Fibroblast of skin of right biceps (primary cell): ENCODE measurements at places on chromosomes 11 and 22.

- DNase-seq, result peak; percentile 65
These were observed 6.0 kb downstream of the PKNOX2 start for GRCh38 chr11:125170510-125171031.

DNA sequence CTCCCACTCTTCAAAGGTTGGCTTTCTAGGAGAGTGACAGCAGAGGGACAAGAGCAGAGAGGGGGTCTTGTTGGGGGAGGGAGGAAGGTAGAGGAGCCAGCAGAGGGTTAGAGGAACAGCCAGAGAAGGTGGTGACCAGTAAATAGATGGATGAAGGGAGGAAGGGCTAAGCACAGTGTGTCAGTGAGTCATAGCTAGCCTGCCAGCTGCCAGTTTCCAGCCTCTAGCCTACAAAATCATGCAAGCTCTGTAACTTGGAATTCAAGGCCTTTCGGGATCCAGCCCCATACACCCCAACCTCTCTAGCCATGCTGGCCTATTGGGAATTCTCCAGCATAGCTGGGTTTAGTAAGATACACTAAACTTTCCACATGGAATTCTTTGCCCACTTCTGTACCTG is 147.4 kb upstream of the TEAD1 start:
- peak; percentile 78 for DNase-seq

DNA sequence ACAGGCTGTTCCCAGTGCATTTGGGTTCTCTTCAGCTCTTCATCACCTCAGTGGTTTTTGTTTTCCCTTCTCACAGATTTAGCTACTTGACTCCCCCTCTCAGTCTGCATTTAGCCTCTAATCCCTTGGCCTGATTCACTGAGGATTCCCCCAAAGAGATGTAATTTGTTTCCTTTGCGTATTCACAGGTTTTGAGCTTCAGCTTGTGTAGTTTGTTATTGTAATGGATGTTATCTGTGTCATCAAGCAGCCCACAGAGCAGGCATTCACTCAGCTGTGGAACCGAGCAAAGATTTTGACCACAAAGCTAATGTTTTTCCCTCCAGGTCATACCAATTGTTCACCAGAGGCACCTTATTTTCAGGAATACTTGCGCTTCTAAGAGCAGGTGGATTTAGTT is 6.4 kb upstream of the ME3 start:
- DNase-seq, result peak; percentile 67

DNA sequence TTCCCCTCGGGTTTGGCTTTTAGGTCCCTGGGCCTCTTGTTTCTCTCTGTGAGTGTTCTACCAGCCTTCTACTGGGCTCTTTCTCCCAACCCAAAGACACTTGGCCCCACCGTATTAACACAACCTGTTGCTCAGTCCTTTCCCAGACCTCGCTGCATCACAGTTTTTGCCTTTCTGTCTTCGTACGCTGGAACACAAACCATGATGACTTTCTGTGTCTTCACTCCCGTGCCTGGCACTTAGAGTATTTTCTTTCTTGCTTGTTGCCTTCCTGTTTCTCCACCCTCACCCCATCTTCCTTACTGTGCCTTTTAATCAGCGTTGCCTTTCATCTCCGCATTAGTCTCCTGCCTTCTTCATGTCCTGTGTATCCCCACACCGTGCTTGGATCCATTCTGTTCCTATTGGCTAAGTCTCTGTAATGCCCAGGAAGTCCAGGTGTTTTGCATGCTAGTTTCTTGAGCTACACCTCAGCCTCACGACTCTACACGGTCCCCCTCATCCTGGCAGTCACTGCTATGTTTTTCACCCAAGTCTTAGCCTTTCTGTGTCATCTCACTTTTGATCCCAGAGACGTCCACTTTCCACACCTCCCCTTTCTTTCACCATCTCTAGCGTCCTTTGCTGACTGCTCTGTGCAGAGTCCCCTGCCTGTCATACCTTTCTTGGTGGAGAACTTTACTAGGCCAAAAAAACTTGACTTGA is 1.6 kb downstream of the MARK2 start:
- no peak for DNase-seq

GRCh38 chr22:40603088-40603605 is 33.4 kb downstream of the MRTFA start:
- peak; percentile 80 for DNase-seq

GRCh38 chr22:25650833-25651232 is 86.4 kb downstream of the GRK3 start:
- DNase-seq, result no peak

GRCh38 chr11:93844568-93844967 is 5.8 kb downstream of the VSTM5 start:
- DNase-seq, result no peak

- DNase-seq, result no peak
These were observed 370 bp downstream of the DDX25 start for GRCh38 chr11:125904678-125905077.

GRCh38 chr22:30747493-30747892 is 52.8 kb downstream of the OSBP2 start:
- DNase-seq, result no peak

- no peak for DNase-seq
These were observed 5.8 kb upstream of the NLRP6 start for GRCh38 chr11:272195-272930.

DNA sequence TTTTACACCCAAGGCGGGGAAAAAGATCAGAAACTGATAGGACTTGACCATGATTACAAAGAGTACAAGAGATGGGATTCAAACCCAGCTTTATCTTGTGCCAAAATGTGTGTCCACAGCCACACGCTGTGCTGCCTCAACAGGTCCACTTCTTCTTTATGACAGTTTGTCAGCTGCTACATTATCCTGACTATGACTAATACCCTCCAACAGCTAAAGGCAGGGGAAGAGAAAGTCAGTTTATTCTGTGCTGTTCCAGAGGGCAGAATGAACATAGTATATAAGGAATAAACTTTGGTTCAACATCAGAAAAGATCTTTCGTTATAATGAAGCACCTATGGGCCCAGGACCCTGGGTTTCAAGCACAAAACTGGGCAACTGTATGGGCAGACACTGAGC is 668.2 kb upstream of the TENM4 start:
- DNase-seq, result no peak

DNA sequence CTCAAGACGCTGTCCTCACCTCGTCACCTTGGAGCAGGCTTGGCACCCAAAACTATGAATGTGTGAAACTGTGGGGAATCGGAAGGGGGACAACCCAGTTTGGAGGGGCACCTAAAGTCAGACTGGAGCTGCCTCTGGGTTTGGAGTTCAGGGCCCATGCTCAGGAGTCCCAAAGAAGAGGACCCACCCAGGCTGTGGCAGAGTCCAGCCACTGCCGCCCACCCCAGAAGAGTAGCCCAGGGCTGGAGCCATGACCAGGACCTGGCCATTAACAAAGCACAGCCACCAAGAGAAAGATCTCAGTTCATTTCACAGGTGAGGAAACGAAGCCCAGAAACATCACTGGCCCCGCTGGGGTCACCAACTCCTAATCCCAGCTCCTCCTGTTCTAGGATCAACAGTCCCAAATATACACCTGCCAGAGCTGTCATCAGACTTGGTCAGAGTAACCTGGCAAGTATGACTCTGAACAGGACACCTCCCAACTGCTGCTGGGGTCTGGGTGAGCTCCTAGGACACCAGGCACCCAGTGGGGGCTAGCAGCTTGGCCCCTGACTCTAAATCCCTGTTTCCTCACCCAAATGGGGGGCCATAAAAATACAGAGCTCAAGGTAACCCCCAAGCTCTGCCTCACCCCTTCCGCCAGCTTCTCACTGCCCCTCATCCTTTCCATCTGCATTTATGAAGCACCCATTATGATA is 2.7 kb downstream of the RAB3IL1 start:
- no peak for DNase-seq

DNA sequence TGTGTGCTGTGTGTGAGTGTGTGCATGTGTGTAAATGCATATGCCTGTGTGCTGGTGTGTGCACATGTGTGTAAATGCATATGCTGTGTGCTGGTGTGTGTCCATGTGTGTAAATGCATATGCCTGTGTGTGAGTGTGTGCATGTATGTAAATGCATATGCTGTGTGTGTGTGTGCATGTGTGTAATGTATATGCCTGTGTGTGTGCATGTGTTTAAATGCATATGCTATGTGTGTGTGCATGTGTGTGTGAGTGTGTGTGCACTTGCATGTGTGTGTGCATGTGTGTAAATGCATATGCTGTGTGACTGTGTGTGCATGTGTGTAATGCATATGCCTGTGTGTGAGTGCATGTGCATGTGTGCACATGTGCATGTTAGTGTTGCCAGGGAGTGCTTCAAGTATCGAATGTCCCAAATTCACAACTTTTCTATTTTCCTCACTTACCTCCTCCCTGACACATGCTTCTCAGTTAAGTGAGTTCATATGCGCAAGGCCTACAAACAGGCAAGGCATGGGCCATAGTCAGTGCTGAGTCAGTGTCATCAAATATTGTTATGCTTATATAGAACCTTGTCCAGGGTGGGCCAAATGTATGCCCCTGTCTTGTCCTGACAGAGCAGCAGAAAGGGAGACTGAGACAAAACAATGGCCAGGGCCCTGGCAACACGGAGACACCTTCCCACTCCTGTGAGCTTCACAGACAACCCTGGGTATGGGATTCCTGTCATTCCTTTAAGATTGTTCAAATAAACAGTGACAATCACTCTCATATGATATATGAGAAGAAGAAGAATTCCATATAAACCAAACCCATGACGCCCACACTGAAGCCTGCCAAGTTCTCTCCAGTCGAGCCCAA is 38.6 kb downstream of the GGTLC2 start:
- peak; percentile 49 for DNase-seq

DNA sequence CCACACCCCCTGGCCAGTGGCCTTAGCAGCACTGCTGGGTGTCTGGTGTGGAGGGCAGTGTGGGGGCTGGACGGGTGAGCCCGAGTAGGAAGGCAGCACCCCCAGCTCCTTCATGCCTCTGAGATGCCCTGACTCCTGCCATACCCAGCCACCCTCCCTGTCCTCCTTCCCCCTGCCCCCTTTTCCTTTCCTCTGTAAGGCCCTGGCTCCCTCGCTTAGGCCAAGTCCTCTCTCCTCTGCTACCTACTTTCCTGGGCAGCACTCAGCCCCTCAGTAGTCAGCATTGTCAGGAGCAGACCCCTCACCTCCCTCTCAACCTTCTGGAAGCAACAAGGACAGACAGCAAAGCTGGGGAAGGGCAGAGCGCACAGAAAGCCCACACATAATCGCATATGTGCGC is 48.0 kb downstream of the BUD13 start:
- no peak for DNase-seq

GRCh38 chr22:50546326-50547262 is 895 bp downstream of the KLHDC7B start:
- no peak for DNase-seq

DNA sequence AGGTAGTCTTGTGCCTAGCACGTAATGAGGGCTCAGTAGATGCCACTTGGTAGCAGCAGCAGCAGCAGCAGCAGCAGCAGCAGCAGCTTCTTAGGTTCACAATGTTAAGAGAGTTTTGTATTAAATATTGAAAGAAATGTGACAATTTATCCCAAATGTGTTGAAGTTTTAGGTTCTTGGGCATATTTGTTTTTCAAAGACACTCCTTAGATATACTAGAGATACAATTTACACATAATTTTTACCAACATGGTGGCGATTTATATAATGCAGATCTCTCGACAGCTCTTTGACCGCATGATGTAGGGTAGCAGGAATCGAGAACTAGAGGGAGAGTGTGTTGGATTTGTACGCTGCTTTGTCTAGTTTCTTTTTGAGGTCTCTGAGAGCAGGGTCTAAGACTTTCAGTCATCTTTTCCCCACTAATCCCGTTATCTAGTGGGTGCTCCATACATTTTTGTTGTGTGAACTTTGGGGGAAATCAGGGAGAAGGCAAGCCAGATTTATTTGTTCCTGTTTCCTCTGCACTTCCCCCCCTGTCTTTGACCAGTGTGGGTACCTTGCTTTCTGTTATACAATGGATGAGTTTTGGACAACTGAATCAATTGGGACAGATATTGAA is 1.4 kb downstream of the FDX1 start:
- DNase-seq, result peak; percentile 11

- DNase-seq, result no peak
These were observed 2.3 kb downstream of the ATM start for GRCh38 chr11:108224911-108225786.

DNA sequence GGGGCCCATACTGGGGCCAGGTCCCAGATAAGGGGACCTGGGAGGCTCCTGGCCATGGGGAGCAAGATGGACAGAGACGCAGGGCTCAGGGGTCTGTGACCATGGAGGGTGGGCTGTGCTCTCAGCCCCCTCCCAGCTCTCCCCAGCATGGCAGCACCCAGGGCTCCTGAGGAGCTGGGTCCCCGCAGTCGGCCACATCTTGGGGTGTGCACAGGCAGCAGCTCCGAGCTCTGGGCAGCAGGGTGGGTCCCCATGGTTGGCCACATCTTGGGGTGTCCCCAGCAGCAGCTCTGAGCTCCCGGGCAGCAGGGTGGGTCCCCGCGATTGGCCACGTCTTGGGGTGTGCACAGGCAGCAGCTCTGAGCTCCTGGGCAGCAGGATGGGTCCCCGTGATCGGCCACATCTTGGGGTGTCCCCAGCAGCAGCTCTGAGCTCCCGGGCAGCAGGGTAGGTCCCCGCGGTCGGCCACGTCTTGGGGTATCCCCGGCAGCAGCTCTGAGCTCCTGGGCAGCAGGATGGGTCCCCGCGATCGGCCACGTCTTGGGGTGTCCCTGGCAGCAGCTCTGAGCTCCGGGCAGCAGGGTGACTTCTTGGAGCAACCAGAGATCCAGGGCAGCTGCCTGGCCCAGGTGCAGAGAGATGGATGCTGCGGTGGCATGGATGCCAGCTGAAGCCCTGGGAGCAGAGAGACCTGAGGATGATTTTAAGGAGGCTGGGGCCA is 18.3 kb upstream of the MUC5B start:
- DNase-seq, result no peak

DNA sequence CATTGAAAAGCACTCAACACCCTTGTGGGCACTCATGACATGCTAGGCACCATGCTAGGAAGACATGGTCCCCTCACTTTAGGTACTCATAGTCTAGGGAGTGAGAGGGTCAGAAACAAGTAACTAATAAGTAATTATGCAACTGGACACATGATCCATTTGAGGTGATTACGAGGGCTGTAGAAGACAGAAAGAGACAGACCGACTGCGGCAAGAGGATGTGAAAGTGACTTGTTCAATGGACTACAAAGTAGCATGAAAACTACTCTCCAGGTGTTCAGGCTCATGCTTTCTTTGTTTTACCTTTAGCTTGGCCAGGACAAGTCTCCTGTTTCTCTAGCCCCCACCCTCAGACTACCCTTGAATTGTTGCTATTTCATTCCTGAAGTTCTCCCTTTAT is 310.8 kb upstream of the SORL1-AS1 start:
- DNase-seq, result no peak

DNA sequence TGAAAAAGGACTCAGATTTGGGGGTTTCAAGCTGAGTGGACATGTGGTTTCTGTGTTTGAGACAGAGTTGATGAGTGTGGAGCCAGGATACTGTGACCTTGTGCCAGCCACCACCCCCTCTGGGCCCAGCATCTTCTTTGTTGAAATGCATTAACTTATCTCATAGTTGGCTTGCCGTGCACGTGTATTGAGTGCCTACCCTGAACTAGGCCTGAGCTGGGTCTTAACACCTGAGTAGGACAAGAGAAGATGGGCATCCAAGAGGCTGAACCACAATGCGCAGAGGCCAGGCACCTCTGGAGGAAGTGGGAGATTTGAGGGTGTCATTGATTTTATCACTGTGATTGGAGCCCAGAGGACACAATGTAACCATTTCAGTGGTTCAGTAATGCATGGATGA is 117.6 kb upstream of the CRYBB3 start:
- DNase-seq, result no peak

GRCh38 chr11:73461335-73461840 is 85.2 kb downstream of the RELT start:
- peak; percentile 27 for DNase-seq

GRCh38 chr22:50720301-50721256 is 17.4 kb upstream of the ACR start:
- no peak for DNase-seq
